NCI-H1436 (cell line): ENCODE measurements at places on chromosomes 7 and 10.

- DNase-seq, result no peak
These were observed 7.0 kb downstream of the GPR26 start for GRCh38 chr10:123673198-123673597.

GRCh38 chr7:100171087-100171681, 2.8 kb upstream of the GAL3ST4 start:
- no peak for DNase-seq

- DNase-seq, result no peak
These were observed 222.3 kb downstream of the SUGCT start for GRCh38 chr7:40356871-40357709.

DNA sequence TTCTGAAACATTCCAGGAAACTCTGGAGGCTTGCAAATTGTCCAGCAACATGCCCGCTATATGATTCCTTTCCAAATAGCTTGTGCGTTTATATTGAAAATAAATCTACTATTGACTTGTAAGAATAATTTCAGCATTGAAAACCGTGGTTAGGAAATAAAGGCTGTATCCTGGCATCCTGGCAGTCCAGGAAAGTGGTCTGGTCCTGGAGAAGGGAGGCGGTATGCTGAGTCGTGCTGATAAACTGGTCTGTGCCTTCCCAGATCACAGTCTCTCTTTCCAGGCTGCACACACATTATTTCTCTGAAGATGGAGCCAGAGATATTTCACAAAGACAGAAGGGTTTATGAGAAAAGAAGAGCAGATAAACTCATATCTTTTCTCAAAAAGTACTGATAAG, 350.1 kb upstream of the COBL start:
- no peak for DNase-seq

DNA sequence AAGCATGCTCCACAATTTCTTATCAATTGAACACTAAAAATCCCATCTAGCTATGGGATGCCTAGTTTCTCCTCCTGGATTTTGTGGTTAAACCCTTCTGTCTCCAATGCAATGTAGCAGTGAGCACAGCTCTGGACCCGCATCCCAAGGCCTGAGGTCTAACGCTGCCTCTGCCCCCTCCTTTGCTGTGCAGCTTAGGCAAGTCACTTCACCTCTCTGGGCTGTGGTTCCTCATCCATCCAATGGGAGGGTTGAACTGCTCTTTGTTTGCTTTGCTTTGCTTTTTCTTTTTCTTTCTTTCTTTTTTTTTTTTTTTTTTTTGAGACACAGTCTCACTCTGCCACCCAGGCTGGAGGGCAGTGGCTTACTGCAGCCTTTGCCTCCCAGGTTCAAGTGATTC, 69.2 kb downstream of the PARP12 start:
- no peak for DNase-seq
